ENCODE measurements at places on chromosomes 1 and 21.

DNA sequence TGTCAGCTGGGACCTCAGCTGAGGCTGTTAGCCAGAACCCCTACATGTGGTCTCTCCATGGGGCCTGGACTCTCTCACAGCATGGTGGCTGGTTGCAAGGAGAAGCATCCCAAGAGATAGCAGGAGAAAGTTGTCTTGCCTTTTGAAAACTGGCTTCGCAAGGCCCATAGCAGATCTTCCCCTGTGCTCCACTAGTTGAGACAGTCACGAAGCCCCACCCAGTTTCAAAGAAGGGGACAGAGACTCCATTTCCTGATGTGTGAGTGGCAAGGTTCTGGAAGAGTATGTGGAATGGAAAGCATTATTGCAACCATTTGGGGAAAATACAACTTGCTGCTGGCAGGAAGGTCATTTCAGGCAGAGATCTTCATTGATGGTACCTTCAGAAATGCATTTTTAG, 7.5 kb upstream of the CSRP1 start:
- no peak for DNase-seq

GRCh38 chr1:206708882-206709281, 24.2 kb downstream of the MAPKAPK2 start:
- DNase-seq, result no peak

DNA sequence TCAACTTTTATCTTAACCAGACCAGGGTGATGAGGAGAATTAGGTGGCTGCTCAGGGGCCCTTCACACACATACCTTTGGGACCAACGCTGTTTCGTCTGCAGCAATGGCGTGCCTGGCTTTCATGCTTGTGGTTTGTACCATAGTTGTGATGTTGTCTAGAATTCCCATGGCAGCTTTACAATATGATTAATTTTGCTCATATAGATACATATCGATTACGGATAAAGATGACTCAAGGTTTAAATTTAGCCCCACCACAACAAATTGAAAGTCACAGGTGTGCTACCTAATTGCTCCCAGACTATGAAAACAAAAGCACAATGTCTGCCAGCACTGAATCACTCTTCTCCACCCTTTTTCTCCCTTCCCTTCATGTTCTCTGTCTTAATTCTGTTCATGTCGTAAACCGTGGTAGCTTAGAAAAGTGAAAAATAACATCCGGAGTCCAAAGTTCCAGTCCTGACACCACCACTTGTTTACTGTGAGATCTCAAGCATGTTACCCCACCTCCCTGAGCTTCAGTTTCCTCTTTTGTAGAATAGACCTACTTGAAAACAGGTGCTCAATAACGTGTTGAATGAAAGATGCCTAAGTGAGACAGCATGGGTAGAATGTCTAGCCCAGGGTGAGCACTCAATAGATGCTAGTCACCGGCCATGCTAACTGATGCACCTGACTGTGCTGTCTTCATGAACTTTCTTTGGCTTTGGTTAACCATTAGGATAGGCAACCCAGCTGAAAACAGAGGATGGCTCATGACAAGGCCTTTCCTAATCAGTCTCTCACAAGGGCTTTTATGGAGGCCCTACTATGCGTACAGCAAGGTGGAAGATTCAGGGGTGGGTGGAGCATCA, 22.1 kb upstream of the JUN start:
- DNase-seq, result no peak

DNA sequence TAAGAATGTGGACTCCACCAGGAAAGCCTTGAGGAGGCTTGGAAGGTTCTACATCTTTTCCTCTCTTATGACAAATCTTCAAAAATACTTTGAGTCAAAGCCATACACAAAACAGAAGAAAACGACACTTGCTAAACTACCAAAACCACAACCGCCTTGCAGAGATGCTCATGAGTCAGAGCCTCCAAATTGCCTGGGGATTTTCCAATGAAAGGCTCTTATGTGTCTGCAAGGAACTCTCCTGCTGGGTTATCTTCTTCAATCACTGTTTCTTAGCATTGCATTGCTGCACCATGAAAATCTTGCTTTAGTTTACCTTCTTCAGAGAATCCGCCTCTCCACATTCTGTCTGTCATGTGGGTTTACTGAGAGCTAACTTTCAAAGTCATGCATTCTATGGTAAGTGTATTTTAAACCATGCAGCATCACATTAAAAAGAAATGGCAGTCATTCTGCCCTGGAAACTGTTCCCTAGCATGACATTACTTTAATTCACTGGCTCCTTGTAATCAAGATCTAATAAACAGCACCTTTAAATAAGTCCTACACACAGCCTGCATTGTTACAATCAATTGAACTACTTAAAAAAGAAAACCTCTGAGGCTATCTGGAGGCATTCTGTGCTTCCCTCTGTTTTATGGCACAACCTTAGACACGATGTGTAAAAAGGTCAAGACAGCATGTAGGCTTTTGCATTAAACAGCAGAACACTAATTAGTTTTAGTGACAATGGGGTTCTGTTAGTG, 210.0 kb upstream of the FOXD3 start:
- no peak for DNase-seq

GRCh38 chr1:109567877-109568672, 19.7 kb downstream of the GNAI3 start:
- no peak for DNase-seq
